8988T (cell line): ENCODE measurements at places on chromosomes 6 and 20.

DNA sequence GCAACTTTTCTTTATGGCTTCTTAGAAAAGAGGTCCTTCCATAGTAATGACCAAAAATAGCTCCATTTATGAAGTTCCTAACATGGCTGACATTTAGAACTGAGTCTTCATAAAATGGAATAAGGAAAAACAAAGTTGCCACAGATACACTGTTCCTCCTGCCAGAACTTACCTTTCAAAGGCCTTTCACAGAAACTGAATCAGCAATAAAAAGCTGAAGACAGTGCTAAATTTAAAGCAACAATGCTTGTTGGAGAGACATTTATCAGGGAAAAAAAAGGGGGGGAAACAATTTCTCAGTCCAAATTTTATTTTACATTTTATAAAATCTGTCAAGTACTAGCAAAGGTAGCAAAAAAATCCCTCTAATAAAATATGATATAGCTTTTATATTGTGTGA is 17.3 kb downstream of the DEK start:
- no peak for DNase-seq

DNA sequence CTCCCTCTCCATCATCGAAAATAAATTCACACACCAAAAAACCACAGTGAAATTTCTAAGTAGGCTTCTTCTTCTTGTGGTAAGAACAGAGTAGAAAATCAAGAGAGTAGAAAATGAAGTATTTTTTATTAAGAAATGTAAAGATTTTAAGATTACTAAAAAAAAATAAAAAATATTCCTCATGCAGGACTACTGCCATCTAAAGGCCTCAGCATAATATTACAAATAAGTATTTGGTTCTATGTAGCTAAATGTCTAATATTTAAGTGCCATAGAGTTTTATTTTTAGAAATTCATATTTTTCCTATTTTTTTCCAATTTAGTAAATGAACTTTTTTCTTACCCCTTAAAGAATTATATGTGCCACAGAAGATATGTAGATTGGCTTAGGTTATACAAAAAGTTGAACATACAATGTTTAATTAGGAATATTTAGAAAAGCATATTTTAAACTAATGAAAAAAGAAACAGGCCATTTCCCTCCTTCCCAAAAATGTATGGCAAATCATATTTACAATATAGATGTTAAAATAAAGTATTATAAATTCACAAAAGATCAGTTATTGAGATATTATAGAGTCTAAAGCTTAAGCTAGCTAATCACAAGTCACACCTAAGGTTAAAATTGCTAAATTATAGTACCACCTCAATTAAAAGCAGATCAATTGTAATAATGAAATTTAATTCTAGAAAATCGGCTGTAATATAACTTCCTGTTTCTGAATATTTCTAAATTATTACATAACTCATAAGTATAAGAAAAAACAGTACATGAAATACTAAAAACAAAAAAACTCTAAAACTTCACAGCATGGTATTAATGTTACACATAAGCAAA is 3.5 kb upstream of the NT5DC1 start:
- DNase-seq: no peak

GRCh38 chr6:110864824-110865223 is 9.8 kb upstream of the AMD1 start:
- DNase-seq: no peak

GRCh38 chr6:24125980-24126379 is at the start of gene NRSN1:
Gene NRSN1 (plus strand): TSS chr6:24126215. CDS start chr6:24134328, 8,113 bp downstream.
- no peak for DNase-seq

- DNase-seq: no peak
These were observed 292.2 kb downstream of the PREX1 start for GRCh38 chr20:48535556-48535955.

- no peak for DNase-seq
These were observed 17.5 kb upstream of the TGM6 start for GRCh38 chr20:2363187-2363586.

- no peak for DNase-seq
These were observed 1.6 kb downstream of the CDH22 start for GRCh38 chr20:46306743-46307138.
